Large intestine (tissue), 12 donors: ENCODE measurements at places on chromosomes 16 and 17. TPM values are rescaled to one million over a fixed set of nuclear protein-coding genes. Genes with fewer than 3 reads are reported as not detected.

LAT gene
- polyA plus RNA-seq: 13.2 TPM

PYDC1 gene
- 0.19 TPM for polyA plus RNA-seq

MT1A gene
- 0.31 TPM for polyA plus RNA-seq

NPIPB9 gene
- 4.4 TPM for polyA plus RNA-seq

CORO7 gene
- 41.4 TPM for polyA plus RNA-seq

IGFBP4 gene
- 111 TPM for polyA plus RNA-seq

KCNH6 gene
- polyA plus RNA-seq: 6.9 TPM

CIBAR2 gene
- polyA plus RNA-seq: 0.30 TPM

MYH4 gene
- polyA plus RNA-seq: 0.10 TPM

CNGB1 gene
- polyA plus RNA-seq: 7.5 TPM

HBZ gene
- polyA plus RNA-seq: 5.6 TPM

DNA sequence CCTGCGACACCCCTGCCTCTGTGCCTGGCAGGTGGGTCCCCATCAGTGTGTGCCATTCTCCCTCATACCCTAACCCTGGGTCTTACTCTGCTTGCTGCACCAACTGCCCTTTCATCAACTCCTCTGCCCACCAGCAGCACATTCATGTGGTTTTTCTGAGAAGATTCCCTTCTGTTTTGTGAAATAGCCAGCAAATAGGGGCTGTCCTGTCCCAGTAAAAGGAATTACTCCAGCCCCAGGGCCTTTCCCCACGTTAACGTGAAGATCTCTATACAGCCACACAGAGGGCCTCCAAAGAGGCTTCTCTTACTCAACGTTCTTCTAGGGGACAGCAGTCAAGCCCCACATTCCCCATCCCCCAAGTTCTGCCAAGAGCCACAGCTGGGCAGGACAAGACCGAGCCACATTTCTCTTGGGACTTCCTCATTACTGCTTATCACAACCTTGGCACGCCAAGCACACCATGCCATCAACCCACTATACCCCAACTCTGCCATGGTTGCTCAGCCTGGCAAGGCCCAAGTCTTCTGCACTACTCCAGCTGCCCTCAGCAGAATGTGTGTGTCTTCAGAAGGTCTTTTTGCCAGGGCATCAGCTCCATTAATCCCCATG lies 18.7 kb upstream of the CCL2 start:
- no peak for DNase-seq

GRCh38 chr16:11621920-11622651 lies 35.4 kb upstream of the LITAF start:
- no peak for DNase-seq

DNA sequence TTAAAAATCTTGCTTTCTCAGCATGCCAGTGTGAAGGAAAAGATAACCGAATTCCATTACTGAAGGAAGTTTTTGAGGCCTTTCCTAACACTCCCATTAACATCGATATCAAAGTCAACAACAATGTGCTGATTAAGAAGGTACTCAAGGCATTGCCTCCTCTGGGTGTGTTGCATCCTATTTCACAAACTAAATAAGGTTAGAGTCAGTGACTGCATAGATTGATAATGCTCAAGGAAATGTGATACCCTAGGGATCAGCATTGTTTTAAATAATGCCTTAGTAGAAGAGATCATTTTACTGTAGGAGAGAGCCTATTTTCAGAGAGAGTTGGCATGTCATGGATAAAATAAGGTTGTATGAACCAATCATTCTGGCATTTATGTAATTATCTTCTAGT lies 36.8 kb downstream of the GDPD1 start:
- DNase-seq: no peak

- no peak for DNase-seq
Measured at GRCh38 chr17:81207610-81208581, 14.9 kb downstream of the CEP131 start.

DNA sequence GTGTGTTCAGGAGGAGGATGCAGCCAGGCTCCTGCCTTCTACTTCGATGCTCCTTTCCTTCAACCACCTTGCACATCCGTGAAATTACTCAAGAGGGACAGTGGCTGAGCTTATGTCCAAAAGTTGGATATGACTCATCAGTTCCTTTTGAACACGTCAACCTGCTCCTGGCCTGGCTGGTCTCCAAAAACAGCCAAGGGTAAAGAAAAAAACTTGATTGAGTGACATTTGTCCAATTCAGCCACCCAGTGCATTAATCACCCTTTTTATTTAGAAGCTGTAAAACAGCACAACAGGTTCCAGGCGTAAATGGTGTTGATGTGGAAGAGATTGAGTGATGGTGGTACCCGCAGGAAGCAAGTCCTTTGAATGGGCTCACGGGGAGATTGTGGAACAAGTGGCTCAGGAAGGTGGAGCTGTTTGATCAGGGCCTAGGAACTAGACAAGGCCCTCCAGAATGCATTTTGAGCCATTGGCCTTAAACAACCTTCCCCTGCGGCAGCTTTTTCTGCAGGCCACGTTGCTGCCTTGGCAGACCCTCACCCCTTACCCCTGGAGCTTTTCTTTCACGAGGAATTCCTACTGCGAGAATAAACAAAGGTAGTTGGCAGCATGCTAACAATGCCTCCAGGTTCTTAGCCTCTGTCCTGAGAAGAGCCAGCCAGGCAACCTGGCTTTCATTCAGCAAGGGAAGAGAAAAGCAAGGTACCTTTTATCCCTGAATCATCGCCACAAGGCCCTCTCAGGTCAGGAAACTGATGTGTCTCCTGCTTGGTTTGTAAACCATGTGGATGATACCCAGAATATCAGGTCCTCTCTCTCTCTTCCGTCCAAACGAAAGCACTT lies 173.3 kb upstream of the CACNG5 start:
- no peak for DNase-seq

GRCh38 chr16:1614456-1615102 lies 2.4 kb downstream of the CRAMP1 start:
- DNase-seq: peak; percentile 36

GRCh38 chr17:82315703-82316358 lies 1.6 kb downstream of the CD7 start:
- DNase-seq: no peak

DNA sequence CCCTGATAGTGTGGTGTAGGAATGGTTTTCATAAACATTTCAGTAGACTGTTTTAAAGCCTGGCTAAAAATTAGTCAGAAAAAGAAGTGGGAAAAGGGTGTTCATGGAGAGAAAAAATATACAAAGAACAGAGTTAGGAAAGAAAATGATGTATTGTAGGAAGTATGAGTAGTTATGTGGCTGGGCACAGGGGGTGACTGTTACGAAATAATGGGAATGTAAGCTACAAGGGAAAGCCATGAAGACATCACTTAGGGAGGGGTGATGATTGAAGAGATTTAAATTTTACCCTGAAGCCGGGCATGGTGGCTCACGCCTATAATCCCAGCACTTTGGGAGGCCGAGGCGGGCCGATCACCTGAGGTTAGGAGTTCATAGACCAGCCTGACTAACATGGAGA lies 55.3 kb downstream of the NUP88 start:
- DNase-seq: no peak

GRCh38 chr17:3627769-3628167 lies 8.3 kb downstream of the SHPK start:
- no peak for DNase-seq

DNA sequence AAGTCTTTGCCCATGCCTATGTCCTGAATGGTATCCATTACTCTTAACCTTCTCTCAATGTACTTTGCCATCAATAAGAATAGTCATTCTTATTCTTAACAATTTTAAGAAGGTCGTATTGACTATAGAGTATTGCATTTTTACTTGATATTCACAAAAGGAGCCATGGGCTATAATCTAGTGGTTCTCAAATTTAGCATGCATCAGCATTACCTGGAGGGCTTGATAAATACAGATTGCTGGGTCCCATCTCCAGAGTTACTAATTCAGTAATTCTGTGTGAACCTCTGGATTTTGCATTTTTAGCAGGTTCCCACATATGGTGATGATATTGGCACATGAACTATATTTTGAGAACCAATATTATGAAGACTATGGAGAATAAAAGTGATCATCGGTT lies 89.6 kb downstream of the ABCA8 start:
- no peak for DNase-seq

GRCh38 chr16:57224651-57225335 lies 20.3 kb upstream of the ARL2BP start:
- DNase-seq: no peak

- DNase-seq: no peak
Measured at GRCh38 chr17:44801880-44802279, 28.2 kb downstream of the GJC1 start.

- DNase-seq: no peak
Measured at GRCh38 chr16:60225541-60225940, 1491.4 kb upstream of the GOT2 start.

- no peak for DNase-seq
Measured at GRCh38 chr16:78980825-78981224, 619.7 kb downstream of the MAF start.

GRCh38 chr17:76538281-76538931 lies 897 bp upstream of the CYGB start:
- no peak for DNase-seq

DNA sequence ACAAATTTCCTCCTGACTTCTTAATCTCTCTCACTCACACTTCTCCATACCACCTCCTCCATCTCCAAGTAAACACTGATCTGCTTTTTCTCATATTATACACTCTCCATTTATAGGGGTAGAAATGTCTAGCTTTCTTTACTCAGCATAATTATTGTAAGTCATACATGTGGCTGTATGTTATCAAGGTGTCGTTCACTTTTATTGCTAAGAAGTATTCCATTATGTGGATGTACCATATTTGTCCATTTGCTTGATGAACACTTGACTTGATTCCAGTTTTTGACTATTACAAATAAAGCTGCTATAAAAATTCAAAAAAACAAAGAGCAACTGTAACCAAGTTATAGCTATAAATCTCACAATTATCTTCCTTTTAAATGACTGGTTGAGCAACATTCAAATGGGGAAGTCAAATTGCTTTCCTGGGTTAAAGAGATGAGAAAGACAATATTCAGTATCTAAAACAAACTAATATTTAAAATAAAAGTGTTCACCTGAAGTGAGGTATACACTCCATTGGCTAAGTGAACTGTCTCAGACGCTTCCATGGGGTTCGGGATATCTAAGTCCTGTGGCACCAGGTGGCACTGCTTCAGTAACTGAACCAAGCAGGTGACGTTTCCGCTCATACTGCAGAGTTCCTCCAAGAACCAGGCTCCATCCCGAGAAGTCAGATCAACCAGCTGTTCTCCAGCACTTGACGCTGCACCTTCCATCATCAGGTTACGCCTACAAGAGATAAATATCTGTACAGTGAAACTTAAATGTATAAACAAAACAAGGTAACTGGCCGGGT lies 32.6 kb upstream of the ARL6IP1 start:
- no peak for DNase-seq

GRCh38 chr17:43578404-43578698 lies 32.2 kb upstream of the ETV4 start:
- no peak for DNase-seq

- peak; percentile 89 for DNase-seq
Measured at GRCh38 chr17:42679492-42680330, 1.9 kb downstream of the CCR10 start.

DNA sequence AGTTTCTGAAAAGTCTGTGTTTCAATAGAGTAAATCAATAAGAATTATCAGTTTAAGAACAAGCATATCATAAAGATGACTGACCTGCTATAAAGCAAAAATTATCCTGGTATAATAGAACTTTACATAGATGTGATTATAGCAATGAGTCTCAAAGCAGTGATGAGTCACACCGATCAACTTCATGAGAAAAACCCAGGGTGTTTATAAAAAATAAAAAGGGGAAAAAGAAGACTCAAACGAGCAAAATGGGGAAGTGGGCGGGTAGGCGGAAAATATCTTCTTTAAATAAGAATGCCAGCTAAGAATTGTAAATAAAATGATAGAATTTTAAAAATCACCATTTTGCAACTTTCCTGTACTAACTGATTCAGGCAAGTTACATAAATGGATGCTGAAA lies 46.8 kb downstream of the BRIP1 start:
- no peak for DNase-seq
